DMS53 (cell line): ENCODE measurements at places on chromosomes 5 and 9.

DNA sequence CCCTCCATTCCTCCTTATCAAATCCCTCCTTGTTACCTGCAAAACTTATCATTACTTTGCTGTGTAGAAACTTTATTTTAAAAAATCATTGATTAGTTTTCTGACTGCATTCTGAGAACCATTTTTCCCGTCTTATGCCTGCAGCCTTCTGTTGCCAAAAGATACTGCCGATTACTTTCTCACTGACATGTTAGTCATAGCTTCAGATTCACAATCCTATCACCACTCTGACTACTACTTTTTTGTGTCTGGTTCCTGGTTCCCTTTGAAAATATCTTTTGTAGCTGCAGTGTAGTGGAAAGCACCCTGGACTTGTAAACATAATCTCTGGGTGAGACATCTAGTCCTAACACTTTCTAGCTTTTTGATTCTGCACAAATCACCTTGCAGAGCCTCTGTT lies 71.7 kb downstream of the NR2F1 start:
- no peak for DNase-seq

DNA sequence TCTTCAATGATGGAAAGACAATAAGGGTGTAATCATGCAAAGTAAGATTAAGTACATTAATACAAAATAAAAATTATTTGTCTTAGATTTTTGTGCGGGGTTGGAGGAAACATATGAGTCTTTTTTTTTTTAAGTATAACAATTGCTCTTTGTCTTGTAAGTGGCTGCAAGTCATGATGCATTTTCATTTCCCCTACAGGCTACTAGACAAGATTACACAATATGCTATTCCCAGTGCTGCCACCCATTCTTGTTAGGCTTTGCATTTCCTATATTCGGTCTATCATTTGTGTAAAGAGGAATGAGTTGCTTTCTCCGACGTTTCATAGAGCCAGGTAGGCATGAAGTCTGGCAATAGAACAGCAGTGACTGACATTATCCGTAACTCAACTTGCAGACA lies 294.2 kb upstream of the CYLC2 start:
- DNase-seq = peak; percentile 7

DNA sequence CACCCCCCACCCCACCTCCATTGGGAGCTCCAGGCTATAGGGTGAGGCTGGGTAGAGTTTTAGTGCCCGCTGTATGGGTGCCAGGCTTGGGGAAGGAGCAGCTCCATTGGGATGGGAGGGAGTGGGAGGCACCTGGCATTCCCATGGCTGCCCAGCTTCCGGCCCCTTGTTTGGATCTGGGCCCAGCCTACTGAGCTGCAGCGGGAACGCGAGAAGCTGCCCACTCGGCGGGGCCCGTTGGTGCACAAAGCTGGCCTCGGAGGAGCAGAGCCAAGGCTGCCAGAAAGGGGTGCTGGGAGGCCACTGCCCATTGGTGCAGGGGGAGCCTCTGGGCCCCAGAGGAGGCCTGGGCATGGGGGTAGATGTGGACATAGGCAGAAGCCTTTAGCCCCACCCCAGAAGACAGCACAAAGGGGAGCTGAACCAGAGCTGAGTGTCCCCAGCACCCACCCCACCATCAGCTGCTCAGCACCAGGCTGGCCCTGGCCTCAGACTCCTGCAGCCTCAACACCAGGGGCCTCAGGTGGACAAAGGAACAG lies 4.4 kb downstream of the LCN9 start:
- DNase-seq = no peak

GRCh38 chr9:7210854-7211637 lies 453.3 kb downstream of the KDM4C start:
- no peak for DNase-seq

DNA sequence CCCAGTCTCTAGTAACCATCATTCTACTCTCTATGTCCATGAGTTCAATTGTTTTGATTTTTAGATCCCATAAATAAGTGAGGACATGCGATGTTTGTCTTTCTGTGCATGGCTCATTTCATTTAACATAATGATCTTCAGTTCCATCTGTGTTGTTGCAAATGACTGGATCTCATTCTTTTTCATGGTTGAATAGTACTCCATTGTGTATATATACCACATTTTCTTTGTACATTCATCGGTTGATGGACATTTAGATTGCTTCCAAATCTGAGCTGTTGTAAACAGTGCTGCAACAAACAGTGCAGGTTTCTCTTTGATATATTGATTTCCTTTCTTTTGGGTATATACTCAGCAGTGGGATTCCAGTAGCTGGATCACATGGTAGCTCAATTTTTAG lies 46.4 kb downstream of the S100Z start:
- no peak for DNase-seq

DNA sequence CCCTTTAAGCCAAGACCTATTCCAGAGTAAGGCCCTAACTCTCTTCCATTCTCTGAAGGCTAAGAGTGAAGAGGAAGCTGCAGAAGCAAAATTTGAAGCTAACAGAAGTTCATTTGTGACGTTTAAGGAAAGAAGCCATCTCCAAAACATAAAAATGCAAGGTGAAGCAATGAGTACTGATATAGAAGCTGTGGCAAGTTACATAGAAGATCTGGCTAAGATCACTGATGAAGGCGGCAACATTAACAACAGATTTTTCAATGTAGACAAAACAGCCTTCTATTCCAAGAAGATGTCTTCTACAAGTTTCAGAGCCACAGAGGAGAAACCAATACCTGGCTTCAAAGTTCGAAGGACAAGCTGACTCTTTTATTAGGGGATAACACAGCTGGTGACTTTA lies 1143.4 kb downstream of the CDH12 start:
- DNase-seq = no peak

- DNase-seq = peak; percentile 60
Measured at GRCh38 chr9:126777733-126778132, 27.1 kb upstream of the ZBTB43 start.

DNA sequence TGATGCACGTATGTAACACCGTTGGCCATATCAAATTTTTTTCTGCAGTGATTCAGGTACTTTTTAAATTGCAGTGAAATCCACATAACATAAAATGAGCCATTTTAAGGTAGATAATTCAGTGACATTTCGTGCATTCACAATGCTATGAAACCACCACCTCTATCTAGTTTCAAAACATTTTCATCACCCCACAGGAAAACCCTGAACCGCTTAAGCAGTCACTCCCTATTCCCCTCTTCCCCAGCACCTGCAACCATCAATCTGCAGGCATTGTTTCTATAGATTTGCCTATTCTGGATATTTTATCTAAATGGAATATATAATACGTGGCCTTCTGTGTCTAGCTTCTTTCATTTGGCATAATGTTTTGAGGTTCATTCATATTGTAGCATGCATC lies 79.2 kb downstream of the BOD1 start:
- DNase-seq = no peak

DNA sequence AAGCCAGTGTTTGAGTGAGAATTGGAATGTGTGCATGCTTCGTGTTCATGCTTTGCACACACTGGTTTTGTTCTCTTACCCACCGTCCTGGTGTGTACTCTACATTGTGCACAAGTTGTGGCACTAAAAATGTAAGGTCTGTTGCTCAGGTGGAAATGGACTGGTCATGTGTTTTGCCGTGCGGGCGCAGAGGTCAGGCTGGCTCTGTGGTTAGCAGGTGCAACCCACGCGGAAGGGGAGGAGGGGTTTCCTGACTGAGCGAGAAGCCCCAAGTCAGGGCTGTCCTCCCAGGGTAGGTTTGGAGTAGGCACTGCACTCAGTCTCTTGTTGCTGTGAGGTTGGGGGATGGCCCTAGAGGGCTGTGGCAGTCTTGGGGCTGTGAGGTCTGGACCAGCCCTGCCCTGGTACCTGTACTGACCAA lies 86.6 kb downstream of the EHMT1 start:
- DNase-seq = no peak

GRCh38 chr5:73273379-73274050 lies 100.5 kb downstream of the TMEM174 start:
- DNase-seq = peak; percentile 16

DNA sequence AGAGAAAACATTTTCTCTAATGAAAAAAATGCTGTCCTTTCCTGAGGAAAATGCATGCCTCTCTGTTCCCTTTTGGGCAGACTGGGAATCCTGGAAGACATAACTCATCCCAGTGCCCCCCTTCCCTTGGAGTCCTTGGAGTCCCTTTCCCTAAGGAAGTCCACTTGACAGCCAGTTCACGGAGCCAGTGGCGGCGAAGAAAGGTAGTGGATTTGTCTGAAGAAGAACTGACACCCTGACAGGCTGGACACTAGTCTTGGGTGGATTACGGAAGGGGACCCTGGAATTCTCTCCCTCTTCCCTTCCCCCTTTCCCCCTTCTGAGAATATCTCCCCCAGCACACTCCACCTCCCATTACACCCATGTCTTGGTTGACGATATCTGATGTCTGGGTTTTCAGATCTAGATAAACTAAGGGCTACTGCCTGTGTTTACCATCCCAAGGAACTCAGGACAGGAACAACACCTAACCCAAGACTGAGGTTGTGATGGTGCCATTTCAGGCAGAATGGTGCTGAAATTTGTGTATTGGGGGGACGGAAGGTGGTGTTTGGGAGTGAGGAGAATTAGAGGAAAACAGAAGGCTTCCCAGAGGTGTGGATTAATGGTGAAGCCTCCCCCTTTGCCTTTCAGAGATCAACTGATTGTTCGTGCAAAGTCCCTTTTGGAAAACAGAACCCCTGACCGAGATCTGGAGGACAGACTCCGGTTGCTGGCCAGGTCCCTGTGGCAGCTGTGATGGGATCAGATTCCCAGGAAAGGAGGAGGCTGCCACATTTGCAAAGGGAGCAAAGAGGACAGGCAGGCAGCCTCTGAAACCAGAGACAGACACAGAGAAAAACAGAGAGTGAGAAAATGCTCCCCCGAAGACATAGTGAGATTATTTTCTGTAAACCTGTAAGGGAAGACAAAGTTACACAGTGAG lies 704 bp downstream of the SPARC start:
- no peak for DNase-seq

DNA sequence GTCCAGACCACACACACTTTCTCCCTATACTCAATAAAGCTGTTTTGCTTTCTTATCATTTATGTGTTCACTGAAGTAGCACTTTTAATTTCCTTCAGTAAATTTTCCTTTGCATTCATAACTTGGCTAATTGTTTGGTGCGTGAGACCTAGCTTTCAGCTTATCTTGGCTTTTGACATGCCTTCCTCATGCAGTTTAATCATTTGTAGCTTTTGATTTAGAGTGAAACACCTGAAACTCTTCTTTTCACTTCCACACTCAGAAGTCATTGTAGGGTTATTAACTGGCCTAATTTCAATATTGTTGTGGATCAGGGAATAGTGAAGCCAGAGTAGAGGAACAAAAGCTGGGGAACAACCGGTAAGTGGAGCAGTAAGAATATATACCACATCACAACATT lies 114.7 kb downstream of the ST8SIA4 start:
- DNase-seq = no peak

GRCh38 chr9:86924206-86924605 lies 23.1 kb downstream of the GAS1 start:
- no peak for DNase-seq

DNA sequence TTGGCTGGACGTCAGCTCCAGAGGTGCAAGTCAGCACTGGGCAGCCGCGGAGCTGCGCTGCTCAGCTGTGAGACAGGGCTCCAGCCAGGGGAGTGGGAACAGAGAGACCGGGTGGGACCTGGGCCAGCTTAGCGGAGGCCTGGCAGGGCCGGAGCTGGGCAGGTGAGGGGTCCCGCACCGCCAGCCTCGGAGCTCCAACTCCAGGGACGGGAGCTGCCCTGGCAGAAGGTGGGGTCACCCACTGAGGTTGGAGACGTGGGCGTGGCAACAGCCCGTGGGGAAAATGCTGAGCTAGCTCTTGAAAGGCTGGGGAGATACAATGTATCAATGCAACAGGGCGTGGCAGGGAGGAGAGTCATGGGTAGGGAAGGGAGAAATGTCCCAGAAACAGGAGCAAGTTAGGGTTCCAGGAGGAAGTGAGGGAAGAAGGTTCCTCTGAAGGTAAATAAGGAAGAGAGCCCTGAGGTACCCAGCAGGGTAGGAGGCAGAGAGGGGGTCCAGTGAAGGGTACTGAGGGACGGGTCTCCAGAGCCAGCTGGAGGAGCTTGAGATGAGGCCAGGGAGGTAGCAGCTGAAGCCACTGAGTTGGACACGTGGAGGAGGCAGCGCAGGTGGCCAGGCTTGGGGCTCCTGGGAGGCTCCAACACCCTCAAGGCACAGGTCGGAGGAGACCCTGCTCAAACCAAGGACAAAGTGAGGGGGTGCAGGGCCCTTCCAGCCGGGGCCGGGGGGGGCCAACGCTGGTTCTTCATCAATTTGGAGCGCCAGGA lies 736 bp upstream of the NKD2 start:
- DNase-seq = no peak

DNA sequence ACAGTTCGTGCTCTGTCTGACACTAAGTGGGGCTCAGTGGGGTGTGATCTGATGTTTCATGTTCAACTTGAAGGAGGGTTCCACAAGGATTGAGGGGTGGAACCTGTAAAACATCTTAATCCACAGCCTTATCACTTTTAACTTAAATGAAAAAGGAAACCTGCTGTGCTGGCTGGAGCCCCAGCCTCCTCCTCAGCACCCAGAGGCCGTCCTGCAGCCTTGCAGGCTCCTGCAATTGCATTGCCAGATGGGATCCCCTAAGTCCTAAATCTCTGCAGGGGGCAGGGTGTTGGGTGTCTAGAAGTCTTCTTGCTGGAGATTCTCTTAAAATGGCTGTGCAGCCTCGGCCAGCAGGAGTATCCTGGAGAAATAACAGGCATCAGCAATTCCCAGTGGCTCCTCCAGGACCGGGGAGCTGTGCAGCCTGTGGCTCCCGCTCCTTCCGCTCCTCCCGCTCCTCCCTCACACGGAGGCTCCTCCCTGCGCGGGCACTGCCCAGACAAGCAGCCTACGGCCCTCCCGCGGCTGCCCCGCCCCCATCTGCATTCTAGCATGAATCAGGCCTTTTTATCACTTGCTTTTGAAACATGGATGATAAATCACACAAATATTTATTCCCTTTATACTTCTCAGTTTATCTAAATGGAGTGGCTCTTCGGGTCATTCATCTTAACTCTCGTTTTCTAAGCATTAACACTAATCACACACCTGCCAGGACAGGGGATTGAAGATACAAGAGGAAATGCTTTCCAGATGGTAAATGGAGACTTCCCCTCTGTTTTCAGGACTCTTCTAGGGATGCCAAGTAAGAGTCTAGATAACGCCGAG lies 131.0 kb downstream of the ADAMTS16 start:
- DNase-seq = peak; percentile 31
